ENCODE measurements at places on chromosomes 11 and 22.

- no peak for DNase-seq
Observed at GRCh38 chr11:114271316-114271715, 24.9 kb upstream of the NNMT start.

GRCh38 chr11:131977231-131977630, 606.8 kb downstream of the NTM start:
- no peak for DNase-seq

DNA sequence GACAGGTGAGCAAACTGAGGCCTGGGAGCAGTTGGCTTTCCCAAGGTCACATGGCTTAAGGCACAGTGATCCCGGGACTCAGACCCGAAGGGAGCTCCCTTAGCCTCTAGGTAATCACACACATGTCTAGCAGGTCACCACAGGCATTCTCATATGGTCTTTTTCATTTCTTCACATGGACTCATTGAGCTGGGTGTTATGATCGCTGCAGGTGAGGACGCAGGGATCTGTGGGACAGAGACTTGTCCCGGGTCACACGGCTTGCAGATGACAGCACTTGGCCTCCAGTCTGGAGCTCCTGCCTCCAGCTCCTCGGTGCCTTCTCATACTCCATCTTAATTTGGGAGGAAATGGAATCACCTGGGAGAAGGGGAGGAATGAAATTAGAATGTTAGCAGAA, 23.6 kb upstream of the CACNG2 start:
- no peak for DNase-seq

DNA sequence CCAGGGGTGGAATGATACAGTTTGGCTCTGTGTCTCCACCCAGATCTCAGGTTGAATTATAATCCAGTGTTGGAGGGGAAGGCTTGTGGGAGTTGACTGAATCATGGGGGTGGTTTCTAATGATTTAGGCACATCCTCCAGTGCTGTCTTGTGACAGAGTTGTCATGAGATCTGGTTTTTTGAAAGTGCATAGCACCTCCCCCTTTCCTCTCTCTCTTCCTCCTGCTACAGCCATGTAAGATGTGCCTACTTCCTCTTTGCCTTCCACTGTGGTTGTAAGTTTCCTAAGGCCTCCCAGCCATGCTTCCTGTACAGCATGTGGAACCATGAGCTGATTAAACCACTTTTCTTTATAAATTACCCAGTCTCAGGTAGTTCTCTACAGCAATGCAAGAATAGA, 45.1 kb downstream of the THAP12 start:
- DNase-seq: no peak

DNA sequence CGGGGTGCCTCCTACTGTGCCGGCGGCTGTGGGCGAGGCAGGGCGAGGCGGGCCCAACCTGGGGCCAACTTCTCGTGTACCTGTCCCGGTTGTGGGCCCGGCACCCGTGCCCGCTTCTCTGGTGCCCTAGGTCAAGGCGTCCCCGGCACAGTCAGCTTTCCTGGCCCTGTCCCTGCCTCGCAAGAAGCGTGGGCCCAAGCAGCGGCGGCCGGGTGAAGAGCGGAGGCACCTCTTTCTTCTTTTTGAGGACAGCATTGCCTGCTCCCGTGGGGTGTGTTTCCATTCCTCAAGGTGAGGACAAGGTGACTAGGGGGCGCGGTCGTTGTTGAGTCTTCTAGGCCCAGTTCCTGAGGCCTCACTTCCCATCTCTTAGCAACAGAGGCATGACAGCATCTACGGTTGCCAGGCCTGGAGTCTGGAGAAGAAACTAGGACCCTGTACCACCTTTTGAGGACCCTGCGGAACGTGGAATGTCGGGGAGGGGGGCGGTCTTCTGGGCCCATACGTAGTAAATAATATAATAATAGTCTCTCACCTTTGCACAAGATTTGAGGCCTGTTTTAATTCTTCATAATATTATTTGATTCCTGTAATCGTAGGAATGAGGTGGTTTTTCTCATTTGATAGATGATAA, 418 bp downstream of the ACO2 start:
- DNase-seq: no peak

- no peak for DNase-seq
Observed at GRCh38 chr11:26541870-26542269, 30.2 kb downstream of the MUC15 start.

DNA sequence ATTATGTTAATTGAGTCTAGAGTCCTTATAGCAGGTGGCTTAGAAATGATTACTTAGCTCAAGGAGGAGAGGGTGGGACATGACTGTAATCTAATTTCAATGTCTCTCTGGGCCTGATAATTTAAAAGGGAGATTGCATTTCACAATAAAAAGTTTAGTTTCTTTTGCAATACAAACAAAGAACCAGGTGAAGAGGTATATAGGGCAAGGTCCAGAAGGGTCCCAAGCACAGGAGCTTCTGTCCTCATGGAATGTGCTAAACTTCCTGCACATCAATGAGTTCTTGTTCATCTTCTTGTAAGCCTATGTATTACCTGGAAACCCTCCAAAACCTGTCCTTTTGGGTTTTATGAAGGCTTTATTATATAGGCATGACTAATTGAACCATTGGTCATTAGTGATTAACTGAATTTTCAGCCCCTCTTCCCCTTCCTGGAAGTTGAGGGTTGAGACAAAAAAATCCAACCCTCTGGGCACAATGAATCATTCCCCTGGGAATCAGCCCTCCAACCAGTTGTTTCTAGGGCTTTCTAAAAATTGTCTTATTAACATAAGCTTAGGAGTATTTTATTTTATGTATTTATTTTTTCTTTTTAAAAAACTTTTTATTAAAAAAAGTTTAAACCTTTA, 37.6 kb downstream of the MS4A2 start:
- no peak for DNase-seq

GRCh38 chr11:118530180-118530682, 761 bp upstream of the TMEM25 start:
- DNase-seq: no peak

DNA sequence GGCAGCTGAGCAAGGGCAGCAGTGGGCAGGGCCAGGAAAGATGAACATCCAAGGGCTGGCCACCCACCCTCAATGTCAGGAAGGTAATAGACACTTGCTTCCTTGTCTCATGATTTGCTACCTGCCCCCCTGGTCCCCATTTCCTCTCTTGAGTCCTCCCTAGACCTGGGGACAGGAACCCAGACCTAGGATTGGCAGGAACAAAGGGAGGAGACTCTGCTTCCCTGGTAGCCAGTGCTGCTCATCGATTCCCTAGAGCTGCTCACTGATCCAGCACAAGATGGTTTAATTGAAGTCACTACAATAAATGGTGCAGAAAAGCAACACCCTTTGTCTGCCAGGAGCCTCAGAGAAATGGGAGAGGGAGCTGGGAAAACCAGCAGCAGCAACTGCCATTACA, 67.8 kb upstream of the CHST1 start:
- no peak for DNase-seq

GRCh38 chr11:134841411-134841810, 429.4 kb upstream of the B3GAT1 start:
- DNase-seq: no peak

GRCh38 chr11:44620328-44620725, 54.9 kb downstream of the CD82 start:
- DNase-seq: no peak

GRCh38 chr11:133661846-133662245, 129.5 kb upstream of the OPCML start:
- no peak for DNase-seq

- no peak for DNase-seq
Observed at GRCh38 chr11:88288560-88288959, 49.0 kb downstream of the CTSC start.

DNA sequence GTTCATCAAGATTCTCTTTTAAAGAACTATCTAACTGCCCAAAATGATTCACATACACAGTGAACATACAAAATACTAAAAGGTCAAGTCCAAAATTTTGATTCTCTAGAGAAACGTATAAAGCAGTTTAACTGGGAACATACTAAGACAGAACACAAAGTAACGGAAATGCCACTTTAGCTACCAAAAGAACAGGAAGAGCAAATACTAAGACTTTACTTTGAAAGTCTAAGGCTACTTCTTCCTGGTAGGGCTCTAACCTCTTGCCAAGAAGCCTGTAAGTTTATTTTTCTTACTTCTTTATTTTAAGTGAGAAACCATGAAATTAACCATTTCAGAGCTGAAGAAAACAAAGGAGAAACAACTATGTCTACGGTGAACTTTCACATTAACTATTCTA, 6.2 kb downstream of the PICALM start:
- DNase-seq: no peak

- no peak for DNase-seq
Observed at GRCh38 chr11:93540896-93541553, 2.2 kb downstream of the SMCO4 start.

GRCh38 chr11:95850137-95850536, 59.8 kb downstream of the CEP57 start:
- no peak for DNase-seq

DNA sequence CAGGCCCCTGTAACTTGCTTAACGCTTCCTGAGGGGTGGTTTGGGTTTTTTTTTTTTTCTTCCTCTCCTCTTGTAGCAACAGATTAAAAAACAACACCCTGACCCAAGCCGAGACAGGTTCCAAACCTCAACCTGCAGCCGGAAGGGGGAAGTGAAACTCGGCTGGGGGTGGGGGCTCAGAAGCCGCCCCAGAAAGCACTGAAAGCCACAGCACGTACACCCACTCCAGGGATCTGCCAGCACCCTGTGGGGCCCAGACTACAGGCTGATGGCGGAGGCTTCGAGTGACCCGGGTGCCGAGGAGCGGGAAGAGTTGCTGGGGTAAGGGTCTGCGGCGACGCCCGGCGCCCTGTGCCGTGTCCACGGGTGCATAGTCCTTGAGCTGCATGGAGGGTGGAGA, at the start of gene LSP1:
Gene LSP1, plus strand, starts transcription at position 208 of the 400 bp plus-strand sequence. Its CDS starts 61 bp downstream, at position 269.
- DNase-seq: peak; percentile 62

- no peak for DNase-seq
Observed at GRCh38 chr22:49295465-49295743, 532.3 kb downstream of the BRD1 start.

DNA sequence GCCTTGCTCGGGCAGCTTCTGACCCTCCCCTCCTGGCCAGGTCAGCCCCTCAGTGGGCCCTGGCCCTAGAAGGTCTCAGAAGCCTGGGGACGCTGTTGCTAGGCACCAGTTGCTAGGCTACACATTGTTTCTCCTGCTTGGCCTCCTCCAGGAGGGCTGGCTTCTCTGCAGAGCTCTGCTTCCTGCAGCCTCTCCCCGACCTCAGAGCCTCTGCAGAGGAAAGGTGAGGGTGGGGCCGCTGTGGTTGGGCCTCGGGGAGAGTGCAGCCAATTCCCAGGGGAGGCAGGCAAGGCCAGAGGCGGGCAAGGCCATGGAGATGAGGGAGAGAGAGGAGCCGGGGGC, 27.6 kb upstream of the LRRC10B start:
- DNase-seq: no peak

- DNase-seq: no peak
Observed at GRCh38 chr11:112831969-112832766, 129.1 kb upstream of the NCAM1 start.

DNA sequence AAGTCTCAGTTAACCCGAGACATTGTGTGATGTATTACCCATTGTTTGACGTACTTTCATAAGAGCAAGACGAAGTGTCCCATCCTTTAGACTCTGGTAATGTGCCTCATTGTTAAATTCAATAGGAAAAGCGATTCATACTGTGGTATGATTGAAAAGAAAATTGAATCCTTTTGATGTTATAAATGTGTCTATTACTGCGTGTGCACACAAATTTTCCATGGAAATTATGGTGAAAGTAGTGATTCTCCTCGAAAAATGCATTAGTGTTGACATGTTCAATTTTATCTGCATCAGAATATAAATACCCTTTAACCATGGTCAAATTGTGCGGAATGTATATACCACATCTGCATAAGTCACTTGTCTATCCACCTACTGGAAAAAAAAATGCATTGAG, 386.8 kb downstream of the INSC start:
- no peak for DNase-seq

GRCh38 chr11:125990244-125990643, 44.4 kb downstream of the VSIG10L2 start:
- no peak for DNase-seq

DNA sequence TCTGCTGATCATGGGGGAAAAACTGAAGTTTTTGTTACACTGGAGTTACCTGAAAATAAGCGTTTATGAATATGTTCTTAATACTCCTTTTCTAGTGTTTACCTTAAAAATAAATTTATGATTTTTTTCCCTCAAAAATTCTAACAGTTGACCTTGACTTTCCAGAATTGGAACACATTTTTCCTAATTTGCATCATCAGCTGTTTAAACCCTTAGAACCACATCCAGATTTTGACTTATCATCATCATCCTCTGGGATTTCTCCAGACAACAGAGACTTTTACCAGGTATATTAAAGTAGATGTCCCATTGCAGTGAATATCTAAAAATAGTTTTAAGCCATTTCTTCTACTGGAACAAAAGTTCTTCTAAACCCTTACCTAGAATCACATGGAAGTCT, 17.2 kb downstream of the TAF1D start:
- DNase-seq: no peak

DNA sequence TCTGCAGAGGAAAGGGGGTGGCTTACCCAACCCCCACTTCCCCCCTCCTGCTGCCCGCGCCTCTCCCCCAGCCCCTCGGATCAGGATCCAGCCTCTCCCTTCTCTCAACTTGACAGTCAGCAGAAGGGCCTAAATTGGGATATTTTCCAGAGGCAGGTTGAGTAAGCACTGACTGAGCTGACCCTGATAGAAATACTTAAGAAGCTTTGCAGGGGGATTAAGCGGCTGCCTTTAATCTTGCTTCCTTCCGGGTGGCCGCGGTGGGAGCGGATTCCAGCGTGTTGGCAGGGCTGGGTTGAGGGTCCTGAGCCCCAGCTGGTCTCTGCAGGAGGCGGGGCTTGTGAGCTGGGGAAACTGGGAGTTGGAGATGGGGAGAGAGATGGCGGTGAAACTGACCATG, 445.2 kb downstream of the NTM start:
- no peak for DNase-seq

DNA sequence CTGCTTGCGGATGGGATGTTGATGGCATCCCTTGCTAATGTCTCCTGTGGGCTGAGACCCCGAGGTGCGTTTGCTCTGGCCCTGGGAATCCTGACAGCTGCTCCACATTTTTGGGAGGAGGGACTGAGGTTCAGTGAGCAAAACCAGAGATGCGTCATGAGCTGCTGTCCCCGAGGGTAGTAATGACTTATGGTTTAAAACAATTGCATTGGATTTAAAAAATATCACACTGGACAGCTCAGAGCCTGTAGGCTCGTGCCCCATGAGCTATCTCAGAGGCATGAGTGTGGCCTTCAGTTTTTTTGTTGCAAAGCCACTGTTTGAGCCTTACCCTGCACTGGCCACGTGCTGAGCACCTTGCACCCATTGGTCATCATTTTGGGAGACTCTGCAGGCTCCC, 20.9 kb upstream of the PARVG start:
- DNase-seq: no peak

DNA sequence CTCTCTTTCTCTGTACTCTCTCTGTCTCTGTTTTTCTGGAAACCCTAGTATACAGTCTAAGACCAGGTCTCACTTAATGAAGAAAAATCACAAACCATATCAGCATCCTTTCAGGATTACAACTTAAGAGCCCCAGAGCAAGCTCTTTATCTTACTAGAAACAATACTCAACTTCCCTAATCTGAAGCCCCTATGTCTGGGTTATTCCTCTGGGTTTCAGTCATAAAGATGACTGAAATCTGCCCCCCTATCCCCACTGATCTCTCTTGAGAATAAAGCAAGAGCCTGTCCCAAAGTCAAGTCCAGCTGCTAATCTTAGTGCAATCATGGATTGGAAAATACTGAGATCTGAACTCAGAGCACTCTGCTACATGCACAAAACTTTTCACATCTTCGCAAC, 53.9 kb upstream of the PICALM start:
- DNase-seq: no peak

GRCh38 chr11:125874556-125875124, 12.8 kb upstream of the HYLS1 start:
- DNase-seq: no peak
